ENCODE measurements at places on chromosomes 6 and 20.

DNA sequence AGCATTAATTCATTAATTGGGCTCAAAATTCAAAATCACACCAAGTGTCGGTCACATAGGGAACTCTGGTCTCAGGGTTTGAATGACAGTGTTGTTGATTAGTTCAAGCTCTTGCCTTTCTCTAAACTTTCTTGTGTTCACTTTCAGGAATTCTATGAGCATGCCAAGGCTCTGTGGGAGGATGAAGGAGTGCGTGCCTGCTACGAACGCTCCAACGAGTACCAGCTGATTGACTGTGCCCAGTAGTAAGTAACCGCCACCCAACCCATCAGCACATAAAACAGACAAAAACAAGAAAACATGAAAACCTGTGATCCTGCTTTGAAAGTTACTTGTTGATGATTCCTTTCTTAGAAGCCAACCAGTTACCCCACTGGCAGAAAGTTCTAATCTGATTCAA lies 52.7 kb downstream of the GNAS start:
- no peak for DNase-seq

DNA sequence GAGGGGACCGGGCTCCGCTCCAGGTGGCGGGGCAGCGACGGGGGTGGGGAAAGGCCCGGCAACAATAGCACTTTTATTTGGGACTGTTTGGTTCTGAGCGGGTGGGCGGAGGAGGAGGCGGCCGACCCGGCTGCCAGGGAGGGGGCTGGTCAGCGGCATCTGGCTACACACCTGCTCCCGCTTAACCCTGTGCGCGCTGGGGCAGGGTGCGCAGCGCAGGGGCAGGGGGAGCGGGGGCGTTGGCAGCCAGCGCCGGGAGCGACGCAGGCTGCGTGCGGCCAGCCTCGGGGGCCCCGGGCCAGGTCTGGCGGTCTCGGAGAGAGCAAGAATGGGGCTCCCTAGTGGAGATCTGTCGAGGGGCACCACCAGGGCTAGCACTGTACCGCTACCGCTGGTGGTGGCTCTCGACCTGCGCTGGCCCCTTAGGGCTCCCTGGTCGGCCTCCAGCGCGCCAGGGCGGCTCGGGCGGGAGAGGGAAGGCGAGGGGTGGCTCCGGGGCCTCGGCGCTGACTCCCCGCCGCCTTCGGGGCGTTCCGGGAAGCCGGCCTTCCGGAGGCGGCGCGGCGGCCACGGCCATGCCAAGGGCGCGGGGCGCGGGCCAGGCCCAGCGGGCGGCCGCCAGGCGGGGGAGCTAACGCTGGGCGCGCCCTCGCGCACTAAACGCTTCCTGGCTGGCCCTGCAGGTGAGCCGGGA lies 92.4 kb downstream of the NCR2 start:
- DNase-seq = peak; percentile 47

- DNase-seq = no peak
Measured at GRCh38 chr20:348972-349841, 2.3 kb downstream of the NRSN2 start.

GRCh38 chr6:123402052-123402451 lies 234.7 kb downstream of the TRDN start:
- no peak for DNase-seq

DNA sequence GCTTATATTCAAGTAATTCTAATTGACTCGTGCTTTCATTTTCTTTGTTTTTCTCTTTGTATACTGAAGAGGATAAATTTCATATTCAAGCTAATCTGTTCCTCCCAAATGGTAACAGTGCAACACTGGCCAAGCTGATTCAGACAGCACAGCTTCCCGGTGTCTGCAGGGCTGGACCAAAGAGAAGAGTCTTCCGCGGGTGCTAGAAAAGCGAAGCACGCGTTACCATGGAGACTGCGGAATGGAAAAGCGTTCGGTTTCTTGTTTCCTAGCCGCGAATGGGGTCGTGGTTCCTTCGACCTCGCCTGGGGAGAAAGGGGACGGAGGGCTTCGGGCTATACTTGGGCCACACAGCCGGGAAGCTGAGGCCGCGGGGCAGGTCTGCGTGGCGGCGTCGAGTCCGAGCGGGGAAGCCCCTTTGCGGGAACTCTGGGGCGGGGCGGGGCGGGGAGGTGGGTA lies 6.2 kb upstream of the ZNF311 start:
- peak; percentile 25 for DNase-seq

- DNase-seq = no peak
Measured at GRCh38 chr6:126312013-126312665, 27.8 kb upstream of the CENPW start.

Data from nucleus accumbens (tissue), 56 donors.